H4 (cell line): ENCODE measurements at places on chromosomes 5 and 9. TPM values are rescaled to one million over a fixed set of nuclear protein-coding genes. Genes with fewer than 3 reads are reported as not detected.

ABITRAM gene
- 6.5 and 8.3 TPM in 2 replicates for total RNA-seq

PANK3 gene
- 29.5 and 33.0 TPM in 2 replicates for total RNA-seq

PLPP7 gene
- 0.19 TPM in 1 of 2 replicates, not detected in the other for total RNA-seq

MTREX gene
- 95.0 and 125 TPM in 2 replicates for total RNA-seq

LPCAT1 gene
- total RNA-seq, result 23.9 and 31.2 TPM in 2 replicates

PCDHGB6 gene
- total RNA-seq, result 0.02 and 0.33 TPM in 2 replicates

ECSCR gene
- total RNA-seq, result 0.10 TPM in 1 of 2 replicates, not detected in the other

GHR gene
- total RNA-seq, result 1.3 and 3.3 TPM in 2 replicates

DENND1A gene
- total RNA-seq, result 7.8 and 9.5 TPM in 2 replicates

CAMK4 gene
- total RNA-seq, result 8.8 and 22.5 TPM in 2 replicates

PPP1R26 gene
- 9.2 and 10.3 TPM in 2 replicates for total RNA-seq

MATR3 gene
- 241 and 248 TPM in 2 replicates for total RNA-seq

GAS1 gene
- 5.7 and 6.6 TPM in 2 replicates for total RNA-seq

SPATA31D4 gene
- total RNA-seq, result not detected in 2 replicates

EDIL3 gene
- 178 and 227 TPM in 2 replicates for total RNA-seq

GDNF gene
- total RNA-seq, result not detected in 2 replicates

DRD1 gene
- total RNA-seq, result 0.25 and 0.29 TPM in 2 replicates

ACOT12 gene
- total RNA-seq, result not detected in 2 replicates

ANKRD31 gene
- total RNA-seq, result 0.14 and 0.33 TPM in 2 replicates

GARIN3 gene
- total RNA-seq, result not detected in 2 replicates

MYMK gene
- total RNA-seq, result not detected in 2 replicates

TMEM215 gene
- 0.08 TPM in 1 of 2 replicates, not detected in the other for total RNA-seq

SLC46A2 gene
- not detected in 2 replicates for total RNA-seq

SEC16A gene
- total RNA-seq, result 18.7 and 19.0 TPM in 2 replicates

ASTN2 gene
- total RNA-seq, result 2.7 and 6.8 TPM in 2 replicates

GABRG2 gene
- 1.8 and 3.9 TPM in 2 replicates for total RNA-seq

GKAP1 gene
- total RNA-seq, result 2.7 and 4.9 TPM in 2 replicates

PCSK1 gene
- total RNA-seq, result not detected in 2 replicates

SHISAL2B gene
- total RNA-seq, result not detected in 2 replicates

TAF1L gene
- not detected in 2 replicates for total RNA-seq

BTNL3 gene
- total RNA-seq, result not detected in 2 replicates

AQP7 gene
- 0.97 TPM in 1 of 2 replicates, not detected in the other for total RNA-seq

GFPT2 gene
- 16.4 and 18.8 TPM in 2 replicates for total RNA-seq

CFAP90 gene
- total RNA-seq, result not detected in 2 replicates

FAM221B gene
- total RNA-seq, result not detected in 2 replicates

SLC28A3 gene
- 0.02 TPM in 1 of 2 replicates, not detected in the other for total RNA-seq

ORM2 gene
- total RNA-seq, result 0.19 TPM in 1 of 2 replicates, not detected in the other

CDH6 gene
- 65.1 and 70.2 TPM in 2 replicates for total RNA-seq
